Pulmonary artery endothelial cell (primary cell): ENCODE measurements at places on chromosomes 16 and 17.

GRCh38 chr17:56009795-56010651 lies 143.3 kb upstream of the ANKFN1 start:
- DNase-seq: no peak

GRCh38 chr16:48194828-48195556 lies 39.2 kb upstream of the ABCC12 start:
- DNase-seq: no peak

DNA sequence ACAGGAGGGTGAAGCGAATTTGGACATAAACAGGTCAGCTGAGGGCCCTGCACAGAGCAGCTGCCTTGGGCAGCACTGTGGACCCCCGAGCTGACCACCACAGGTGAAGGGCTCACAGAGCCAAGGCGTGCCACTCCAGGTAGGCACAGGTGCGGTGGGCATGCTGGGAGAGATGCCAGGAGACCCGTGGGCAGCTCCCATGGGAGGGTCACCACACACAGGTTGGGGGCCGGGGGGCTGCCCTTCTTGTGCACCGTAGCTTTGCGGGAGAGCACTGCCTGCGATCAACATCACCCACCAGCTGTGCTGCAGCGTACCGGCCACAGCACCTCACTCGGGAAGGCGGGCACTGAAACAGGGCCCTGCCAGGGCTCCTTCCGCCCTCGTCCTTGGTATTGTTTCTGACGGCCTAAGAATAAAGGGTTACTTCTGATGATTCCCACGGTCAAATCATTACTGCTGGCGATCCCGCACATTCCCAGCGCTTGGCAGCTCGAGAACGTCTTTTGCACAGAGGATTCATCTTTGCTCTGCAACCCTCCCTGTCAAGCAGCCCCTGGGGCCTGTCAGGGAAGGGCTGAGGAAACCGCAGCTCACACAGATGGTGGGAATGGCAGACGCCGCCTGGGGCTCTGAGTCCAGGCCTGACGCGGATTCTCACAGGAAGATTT lies 181.7 kb downstream of the BANP start:
- no peak for DNase-seq

DNA sequence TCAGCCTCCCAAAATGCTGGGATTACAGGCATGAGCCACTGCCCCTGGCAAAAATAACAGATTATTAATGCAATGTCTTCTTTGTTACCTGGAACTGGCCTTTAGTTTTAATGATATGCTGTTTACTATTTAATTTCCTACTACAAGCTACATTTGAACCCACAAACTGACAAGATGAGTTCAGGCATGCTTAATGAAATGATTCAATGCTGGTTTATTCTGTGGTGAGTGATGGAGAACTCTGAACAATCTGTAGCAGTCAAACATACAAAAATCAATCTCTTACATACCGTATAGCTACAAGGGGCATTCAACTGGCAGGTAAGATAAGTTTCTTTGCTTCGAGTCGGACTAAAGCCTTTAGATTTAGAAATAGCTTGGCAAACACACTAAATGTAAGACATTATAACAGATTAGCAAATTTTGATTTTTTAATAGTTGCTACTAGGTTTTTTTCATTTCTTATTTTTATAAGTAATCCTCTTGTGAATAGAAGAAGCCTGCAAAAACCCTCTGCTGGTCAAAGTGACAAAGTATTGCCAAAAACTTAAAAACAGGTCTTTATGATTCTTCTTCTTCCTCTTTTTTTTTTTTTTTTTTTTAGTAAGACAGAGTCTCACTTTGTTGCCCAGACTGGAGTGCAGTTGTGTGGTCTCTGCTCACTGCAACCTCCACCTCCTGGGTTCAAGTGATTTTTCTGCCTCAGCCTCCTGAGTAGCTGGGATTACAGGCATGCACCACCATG lies 138.5 kb downstream of the SSH2 start:
- DNase-seq: no peak

DNA sequence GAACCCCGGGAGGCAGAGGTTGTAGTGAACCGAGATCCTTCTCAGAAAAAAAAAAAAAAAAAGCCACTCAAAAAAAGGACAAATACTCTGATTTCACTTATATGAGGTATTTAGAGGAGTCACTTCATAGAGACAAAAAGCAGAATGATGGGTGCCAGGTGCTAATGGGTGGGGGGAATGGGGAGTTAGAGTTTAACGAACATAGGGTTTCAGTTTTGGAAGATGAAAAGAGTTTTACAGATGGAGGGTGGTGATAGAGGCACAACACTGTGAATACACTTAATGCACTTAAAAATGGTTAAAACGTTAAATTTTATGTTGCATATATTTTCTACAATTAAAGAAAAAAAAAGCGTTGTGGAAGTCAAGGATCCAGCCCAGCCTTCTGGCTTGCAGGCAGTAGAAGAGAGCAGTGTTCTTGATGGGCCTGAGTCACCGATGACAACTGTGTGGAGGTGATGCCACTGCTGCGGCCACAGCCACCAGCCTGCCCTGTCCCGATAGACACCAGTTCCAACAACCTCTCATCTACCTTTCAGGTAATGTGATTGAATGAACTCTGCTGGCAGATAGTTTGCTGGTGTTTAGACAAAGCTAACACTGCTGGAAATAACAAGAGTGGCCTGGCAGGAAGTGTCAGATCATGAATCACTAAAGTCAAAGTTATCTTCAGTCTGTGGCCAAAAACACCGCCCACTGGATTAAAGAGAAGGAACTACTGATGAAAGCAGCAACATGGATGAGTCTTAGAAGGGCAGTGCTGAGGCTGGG lies 49.9 kb upstream of the COX10 start:
- DNase-seq: no peak

DNA sequence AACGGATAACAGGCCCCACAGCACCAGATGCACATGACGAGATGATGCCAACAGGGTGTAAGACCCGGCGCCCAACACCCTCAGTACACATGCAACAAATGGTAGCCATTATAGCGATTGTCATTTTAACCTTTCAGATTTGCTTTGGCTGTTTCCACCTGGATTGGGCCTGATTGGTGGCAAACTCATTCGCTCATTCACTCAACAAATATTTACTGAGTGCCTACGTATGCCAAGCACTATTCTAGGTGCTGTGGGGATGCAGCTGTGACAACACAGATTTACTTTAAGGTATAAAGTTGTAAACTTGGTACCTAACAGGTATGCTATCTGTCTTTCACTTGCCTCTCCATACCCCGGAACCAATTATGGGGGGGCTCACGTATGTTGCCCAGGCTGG lies 66.8 kb downstream of the SRCIN1 start:
- DNase-seq: no peak

DNA sequence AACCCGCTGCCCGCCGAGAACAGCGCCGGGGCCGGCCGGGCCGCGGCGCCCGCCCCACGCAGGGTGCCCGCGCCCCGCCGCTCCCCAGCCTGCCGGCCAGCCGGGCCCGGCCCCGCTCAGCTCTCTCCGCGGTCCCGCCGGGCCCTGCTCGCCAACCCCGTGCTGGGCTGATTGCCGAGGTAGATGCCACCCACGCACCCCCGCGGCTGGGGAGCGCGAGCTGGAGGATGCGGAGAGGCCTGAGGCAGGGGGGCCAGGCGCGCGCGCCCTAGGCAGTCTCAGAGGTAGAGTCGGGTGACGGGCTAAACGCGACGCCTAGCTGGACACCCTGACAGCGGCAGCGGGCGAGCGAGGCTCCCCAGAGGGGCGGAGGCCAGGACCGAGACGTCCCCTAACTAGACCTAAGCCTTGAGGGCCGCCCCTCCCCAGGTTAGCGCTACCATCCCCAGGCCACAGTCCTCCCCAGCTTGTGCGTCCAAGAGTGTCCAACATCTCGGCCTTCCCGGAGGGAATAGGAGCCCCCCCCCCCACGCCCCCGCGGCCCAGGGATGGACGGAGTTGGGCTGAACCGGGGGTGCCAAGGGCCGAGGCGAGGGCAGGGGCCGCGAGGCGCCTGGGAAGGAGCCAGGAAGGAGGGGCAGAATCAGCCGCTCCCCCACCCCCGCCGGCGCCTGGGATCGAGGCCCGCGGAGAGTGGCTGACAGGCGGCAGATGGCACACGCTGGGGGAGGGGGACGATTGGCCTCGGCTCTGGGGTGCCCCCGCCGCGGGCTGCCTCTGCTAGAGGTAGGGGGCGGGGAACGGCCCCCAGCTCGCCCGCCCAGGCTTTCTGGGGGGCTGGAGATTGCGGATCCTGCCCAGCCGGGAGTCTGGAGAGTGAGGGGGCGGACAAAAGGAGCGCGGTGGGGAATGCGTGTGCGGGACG lies 2.5 kb upstream of the ZNF423 start:
- DNase-seq: no peak

GRCh38 chr17:71461498-71462169 lies 659.2 kb upstream of the SOX9 start:
- DNase-seq: no peak
